CD4-positive, alpha-beta T cell treated with Interleukin-12 subunit alpha and Interleukin-12 subunit beta, for 1 hour (primary cell): ENCODE measurements at places on chromosomes 1 and 21.

DNA sequence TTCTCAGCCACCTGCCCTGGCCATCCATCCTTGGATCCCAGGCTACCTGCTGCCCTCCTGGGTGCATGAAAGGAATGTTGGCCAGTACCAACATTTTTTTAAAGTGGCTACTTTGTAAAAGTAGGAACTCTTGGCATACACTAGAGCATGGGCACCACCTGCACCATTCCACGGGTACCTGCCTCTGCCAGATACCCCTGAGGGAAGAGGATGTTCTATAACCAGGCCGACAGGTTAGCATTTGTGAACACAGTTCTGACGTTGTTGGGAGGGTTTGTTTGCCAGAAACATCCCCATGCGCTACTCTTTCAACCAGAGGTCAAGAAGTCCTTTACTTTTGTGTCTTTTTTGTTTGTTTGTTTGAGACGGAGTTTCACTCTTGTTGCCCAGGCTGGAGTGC lies 43.0 kb downstream of the EVA1C start:
- no peak for DNase-seq

DNA sequence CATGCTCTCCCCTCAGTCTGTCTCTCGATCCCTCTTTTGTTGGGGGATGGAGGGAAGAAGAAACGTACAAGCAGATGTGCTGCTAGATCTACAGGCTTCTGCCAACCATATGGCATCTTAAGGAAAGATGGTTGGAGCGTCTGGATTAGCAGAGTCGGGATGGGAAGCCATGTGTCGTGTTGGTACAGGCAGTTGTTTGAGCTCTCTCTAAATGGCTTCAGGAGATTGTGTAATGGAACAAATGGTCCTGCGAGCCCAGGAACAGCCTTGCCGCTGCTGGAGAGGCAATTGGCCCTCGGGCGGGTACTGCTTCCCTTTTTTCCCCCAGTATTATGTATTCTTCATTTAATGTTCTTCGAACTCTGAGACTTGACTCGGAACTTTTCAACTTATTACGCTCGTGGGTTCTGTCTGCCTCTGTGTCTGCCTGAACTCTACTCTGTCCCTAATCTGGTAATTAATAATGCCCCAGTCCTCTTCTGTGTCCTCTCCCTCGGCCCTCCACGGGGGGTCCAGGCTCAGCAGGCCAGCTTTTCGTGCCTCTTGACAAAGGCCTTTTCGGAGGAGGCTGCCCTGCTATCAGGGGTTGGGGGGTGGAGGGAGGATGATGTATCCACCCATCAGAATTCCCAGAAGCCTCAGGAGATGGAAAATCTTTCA lies 215.3 kb downstream of the SDCCAG8 start:
- no peak for DNase-seq

DNA sequence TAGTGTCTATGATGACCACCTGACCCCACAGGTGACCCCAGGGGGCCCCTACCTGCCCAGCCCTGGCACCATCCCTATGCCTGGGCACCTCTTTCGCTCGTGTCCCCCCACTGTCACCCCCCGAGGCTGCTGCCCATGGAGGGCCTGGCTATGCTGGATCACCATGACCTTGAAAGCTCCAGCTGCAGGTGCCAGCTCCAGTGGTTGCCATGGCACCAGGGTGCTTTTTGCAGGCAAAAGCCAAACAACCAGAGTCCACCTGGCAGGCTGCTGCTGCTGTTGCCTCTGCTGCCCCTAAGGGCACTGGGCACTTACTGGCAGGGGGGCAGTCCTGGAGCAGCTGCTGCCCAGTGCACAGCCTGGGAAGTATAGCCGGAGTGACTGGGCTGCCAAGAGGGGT lies 21.7 kb downstream of the ETNK2 start:
- DNase-seq = no peak

GRCh38 chr1:20837554-20838192 lies 50.6 kb upstream of the HP1BP3 start:
- DNase-seq = no peak

GRCh38 chr1:71950579-71950978 lies 331.8 kb downstream of the NEGR1 start:
- no peak for DNase-seq

DNA sequence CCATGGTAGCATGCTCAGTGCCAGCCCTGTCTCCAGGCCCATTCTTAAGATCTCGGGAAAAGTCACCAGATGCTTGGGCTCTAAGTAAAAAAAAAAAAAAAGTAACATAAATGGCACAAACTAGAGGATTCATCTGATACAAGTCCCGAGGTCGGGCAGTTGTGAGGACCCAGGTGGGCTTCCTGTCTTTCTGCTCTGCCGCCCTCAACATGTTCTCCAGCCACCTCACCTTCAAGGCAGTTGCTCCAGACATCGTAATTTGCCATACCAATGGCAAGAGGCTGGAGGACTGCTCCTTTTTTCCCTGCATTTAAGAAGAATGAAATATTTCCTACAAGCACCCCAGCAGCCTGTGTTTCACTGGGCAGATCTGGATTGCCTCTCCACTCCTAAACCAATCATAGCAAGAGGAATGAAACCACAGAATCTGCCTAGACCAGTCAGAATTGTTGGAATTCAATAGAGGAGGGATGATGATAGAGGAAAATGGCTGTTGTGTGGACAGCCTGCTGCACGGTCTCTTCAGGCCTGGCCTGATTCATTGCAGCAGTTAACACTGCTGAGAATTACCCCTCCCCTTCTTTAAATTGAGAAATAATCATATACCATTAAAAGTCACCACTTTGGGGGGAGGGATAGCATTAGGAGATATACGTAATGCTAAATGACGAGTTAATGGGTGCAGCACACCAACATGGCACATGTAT lies 5.4 kb downstream of the HMGN2 start:
- no peak for DNase-seq

GRCh38 chr21:31218830-31219608 lies 125.0 kb downstream of the TIAM1 start:
- DNase-seq = no peak

- DNase-seq = no peak
Observed at GRCh38 chr1:100747771-100748170, 28.2 kb downstream of the VCAM1 start.

DNA sequence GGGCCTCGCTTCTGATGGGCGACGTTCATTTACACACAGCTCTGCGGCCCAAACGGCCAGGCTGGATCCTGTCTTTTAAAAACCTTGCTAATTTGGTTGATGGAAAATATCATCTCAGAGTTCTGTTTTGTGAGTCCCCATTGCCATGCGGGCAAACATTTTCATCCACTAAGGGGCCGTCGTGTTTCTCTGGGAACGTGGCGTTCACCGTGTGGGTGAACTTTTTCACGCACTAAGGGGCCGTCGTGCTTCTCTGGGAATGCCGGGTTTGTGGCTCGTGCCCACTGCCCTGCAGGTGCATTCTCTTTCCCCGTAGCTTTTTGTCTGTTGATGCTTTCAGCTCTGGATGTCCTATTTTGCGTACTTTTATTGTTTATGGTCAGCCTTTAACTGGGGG lies 6.8 kb downstream of the COL18A1 start:
- DNase-seq = no peak

DNA sequence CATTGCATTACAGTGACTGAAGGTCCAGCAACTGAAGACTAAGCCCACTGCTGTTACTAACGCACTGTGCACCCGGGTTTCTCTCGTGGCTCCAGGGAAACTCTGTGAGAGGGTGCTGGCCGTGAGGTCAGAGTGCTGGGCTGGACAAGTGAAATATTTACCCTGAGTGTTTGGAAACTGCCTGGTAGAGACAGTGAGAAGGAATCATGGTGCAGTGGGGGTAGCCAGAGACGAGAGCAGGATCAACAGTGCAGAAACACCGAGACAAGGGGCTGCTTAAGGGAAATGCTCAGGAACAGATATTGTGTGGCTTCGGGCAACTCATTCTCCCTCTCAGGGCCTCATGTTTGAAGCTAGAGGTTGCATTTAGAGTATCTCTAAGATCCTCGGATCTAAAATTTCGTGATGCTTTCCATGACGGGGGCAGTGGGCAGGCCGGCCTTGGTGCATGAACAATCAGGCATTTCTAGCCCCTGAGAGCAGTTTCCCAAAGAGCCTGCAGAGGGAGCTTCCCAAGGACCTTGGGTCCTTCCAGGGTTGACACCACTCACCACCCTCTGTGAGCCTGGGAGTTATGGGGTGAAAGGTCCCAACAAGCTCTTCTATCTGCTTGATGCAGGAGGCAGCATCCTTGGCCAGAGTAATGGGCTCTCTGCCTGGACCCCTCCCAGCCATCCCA lies 9.7 kb downstream of the CD2 start:
- DNase-seq = peak; percentile 60

DNA sequence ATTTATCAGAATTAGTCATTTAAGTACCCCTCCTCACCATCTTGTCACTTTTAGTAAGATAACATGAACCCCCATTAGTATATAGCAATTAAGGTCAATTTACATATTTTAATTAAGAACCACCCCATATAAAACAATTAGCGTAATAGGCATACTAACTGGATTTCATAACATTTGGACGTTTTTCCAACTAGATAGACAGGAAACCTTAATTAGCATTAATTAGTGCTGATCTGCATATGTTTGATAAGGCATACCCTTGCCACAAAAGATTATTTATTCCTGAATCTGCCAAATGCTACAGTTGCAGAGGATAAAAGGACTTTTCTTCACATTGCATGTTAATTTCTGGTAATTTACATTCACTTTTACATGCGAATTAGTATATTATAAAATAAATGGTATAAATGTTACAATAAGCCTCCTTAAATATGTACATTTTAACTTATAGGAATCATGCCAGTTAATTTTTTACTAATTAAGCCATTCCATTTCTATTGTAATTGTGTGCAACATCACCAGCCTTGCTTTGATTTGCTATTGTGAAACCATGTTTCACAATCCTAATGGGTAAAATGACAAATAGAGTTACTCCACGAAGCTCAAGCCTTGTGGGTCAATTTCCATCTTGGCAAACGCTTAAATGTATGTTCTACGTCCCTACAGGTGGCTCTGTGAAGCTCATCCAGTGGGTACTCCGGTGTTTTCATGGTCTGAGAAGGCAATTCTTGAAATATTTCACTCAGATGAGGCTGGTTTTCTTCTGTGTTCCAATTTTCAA lies 469.6 kb downstream of the DPYD start:
- DNase-seq = no peak

DNA sequence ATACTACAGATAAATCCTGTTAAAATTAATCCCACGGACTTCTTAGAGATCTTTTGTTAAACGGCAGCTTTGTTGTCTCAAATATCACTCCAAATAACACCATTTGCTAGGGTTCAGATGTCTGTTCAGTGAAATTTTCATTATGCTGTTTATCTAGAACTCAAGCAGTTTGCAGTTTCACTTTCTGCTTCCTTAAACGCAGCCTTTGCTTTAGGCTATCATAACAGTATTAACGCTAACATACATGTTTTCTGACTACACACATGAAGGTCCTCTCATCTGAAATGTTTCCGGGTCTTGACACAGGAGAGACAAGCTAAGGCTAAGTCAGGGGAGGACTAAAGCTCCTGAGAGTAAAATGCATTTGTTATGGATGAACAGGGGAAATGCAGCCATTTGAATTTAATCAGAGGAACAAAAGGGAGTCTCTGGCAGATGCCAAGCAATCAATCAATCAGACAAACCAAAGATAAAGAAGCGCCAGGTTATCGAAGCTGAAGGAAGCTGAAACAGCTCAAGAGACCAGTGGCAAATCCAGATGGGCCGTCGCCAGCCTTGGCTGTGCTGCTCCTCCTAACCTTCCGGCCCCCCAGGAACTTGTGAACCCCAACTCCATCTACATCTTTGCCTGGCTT lies 16.9 kb downstream of the CCSAP start:
- no peak for DNase-seq

DNA sequence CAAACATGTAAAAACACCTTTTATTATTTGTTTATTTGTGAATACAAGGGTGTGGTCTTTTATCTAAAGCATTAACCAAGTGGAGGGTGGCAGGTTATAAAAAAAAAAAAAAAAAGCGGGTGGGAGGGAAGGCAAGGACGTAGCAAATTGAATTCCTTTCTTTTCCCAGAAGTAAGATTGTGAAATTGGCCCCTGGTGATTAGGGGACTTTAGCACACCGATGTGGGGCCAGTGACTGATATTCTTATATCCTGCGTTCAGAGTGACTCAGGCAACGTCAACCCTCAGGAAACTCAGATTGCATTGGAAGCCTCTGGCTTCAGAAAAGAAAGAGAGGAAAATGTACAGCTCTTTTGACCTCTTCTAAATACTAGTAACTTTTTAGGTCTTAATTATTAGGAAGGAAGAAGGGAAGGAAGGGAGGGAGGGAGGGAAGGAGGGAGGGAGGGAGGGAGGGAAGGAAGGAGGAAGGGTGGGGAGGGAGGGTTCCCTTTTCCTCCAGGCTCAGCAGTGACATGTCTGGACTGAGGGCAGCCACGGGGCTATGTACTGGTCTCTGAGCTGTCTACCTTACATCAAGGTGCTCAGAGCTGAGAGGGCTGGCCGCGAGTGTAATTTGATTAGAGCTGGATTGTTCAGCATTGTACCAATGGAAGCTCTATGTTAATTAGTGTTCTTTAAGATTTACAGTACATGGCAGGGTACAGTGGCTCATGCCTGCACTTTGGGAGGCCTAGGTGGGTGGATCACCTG lies 30.2 kb downstream of the EVA1C start:
- no peak for DNase-seq

DNA sequence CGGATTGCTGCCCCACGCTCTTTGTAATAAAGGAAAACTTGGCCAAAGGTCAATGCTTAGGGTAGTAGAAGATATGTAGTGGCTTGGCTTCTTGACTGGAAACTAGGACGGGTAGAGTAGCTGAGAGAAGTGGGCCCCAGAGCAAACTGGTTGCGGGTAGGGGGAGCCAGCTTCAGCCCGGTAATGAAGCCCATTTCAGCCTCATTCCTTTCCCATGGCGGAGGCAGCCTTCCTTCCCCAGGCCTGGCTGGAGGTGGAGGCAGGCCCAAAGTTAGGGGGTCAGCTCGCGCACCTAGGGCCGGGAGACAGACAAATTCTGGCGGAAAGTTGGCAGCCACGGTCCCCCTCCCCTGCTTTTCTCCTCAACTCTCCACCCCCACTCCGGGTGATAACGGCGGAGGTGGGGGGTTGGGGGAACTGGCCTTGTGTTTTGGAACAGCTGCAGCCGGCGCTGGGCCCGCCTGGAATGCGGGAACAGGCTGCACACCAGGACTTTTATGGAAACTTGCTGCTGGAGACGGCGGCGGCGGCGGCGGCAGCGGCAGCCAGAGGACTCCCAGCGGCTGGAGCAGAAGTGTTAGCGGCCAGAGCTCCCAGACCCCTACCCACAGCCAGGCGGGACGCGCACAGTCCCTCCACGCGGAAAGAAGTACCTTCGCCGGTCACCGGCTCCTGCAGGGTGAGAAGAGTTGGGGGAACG lies at the start of gene NEXN:
TSS of gene NEXN (plus strand) at position 544 of the 700 bp plus-strand sequence. CDS start 27,483 bp downstream, outside the sequence.
- no peak for DNase-seq

- no peak for DNase-seq
Observed at GRCh38 chr1:93573940-93574469, 107.6 kb downstream of the BCAR3 start.

DNA sequence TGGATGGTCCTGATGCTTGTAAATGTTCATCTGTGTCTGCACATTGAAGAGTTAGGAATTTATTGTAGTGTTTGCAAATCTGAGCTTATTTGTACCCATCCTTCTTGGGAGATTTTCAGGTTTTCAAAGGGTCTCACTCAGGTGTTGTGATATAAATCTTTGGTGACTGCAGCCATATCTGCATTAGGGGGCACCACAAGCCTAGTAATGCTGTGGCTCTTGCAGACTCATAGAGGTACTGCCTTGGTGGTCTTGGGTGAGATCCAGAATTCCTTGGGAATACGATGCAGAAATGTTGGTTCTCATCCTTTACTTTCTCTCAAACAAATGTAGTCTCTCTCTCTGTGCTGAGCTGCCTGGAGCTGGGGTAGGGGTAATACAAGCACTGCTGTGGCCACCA lies 405.9 kb downstream of the TTLL7 start:
- DNase-seq = no peak
